Suppressor macrophage treated with lipopolysaccharide for 1 hour (primary cell): ENCODE measurements at places on chromosomes 6 and 20.

DNA sequence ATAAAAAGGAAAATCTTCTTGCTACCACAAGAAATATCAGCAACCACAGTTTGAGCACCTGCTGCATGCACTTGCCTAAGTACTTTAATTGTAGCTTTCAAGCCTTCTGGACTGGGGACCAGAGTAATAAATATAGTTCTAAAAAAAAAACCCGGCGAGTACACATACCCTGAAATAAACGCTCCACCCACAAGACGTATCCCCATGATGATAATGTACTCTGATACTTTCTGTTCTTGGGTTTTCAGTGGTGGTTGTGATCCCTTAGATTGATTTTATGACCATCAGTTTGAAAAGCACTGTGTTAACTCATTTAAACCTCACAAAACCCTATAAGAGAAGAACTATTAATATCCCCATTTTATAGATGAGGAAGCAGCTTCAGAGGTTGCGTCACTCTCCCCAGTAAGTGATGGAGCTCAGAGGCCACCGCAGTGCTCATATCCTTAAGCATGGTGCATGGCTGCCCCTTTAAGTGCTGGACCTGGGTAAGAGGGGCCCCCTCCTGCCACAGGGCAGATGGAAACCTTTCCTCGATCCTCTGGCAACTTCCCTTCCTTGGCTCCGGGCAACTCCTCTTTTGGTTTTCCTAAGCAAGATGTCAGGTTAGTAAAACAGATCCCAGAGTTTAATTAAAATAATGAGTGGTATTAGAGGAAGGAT is 67.3 kb downstream of the KCNB1 start:
- DNase-seq, result peak; percentile 6

GRCh38 chr20:1813101-1813529 is 82.1 kb upstream of the SIRPA start:
- DNase-seq, result no peak

- DNase-seq, result no peak
Observed at GRCh38 chr6:35781290-35781689, 471 bp downstream of the CLPSL1 start.

- DNase-seq, result no peak
Observed at GRCh38 chr6:138455746-138456400, 43.4 kb downstream of the NHSL1 start.

- DNase-seq, result peak; percentile 18
Observed at GRCh38 chr6:96522465-96523009, 931 bp downstream of the UFL1 start.

- no peak for DNase-seq
Observed at GRCh38 chr6:1423578-1423977, 34.2 kb downstream of the FOXF2 start.
